ENCODE measurements at places on chromosomes 7 and 10.
A peak's percentile ranks its signal among the peaks of the same experiment; 100 is the strongest.

DNA sequence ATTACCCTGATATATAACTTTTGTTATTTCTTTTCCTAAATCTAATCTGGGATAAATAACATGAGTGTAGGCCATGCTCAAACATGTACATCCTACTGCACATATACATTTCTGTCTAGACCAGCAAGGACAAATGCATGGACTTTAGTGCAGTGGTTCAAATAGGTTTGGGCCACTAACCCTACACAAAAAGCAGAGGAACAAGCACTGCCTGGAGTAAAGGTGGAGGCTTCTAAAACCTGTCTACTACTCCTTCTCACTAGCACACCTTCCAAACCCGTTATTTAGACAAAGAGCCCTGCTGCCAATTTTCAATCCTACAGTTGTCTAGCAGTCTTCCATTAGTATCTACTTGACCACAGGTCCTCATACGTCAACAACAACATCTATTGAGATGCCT is 34.8 kb downstream of the SGCE start:
- DNase-seq, result no peak

DNA sequence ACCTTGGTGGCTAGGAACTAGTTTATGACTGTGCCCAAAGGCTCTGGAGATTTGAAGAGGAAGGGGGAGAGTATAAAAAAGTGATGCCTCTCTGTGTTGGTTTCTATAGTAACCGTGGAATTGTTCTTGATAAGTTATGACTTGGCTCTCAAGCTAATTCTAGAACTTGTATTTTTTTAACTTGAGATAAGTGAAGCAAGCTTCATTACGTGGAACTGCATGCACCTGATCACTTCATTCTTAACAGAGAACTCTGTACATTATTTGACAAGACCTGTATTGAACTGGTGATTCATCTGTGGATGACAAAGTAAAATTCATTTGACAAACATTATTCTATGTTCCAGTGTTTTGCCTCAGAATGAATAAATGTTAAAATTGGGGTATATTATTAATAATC is 1452.2 kb downstream of the REEP3 start:
- no peak for DNase-seq

DNA sequence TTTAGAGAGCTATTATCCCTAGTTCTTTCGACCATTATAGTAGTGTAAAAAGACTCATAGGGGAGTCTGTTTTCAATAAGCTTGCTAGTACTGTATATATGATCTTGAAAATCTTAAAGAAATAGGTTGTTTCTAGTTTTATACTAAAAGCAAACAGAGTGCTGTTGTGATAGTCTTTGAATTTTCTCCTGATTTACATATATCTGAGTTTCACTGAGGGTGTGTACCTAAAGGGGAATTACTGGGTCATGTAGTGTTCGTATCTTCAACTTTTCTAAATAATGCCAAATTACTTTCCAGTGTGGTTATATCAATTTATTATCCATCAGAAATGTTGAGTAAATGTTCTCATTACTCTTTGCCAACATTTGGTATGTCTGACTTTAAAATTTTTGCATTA is 70.8 kb upstream of the BAMBI start:
- DNase-seq, result no peak

DNA sequence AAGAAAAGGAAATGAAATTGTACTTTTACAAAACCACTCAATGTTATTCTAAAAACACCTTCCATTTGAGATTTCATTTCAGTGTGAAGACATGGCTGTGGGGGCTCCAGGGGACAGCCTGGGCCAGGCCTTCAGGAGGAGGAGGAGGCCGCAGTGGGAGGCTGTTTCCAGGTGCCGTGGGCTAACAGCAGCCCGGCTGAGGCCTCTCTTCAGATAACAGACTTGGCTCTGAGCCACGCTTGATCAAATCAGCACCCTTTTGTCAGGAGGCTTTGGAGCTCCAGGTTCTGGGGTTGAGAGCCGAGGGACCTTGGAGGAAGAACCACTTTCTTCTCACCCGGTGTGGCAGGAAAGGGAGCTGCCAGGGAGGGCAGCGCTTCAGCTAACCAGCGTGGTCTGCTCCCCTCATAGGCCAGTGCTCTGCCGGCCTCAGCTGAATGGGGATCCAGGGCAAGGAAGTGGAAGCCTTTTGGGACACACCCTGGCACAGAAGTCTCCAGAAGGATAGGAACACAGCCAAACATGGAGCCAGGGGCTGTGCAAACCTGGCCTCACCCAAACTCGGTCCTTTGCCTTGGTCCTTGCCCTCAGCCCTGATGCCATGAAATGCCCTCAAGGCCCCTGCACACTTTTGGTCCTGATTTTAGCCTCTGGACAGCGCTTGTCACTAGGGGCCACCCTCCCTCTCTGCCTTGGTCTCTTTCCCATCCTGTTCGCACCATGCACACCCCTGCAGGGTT is 23.5 kb upstream of the CHST15 start:
- DNase-seq, result peak; percentile 14

GRCh38 chr10:34731885-34732701 is 83.0 kb downstream of the PARD3 start:
- DNase-seq, result no peak

Data from suppressor macrophage (primary cell).